IMR-90 (cell line): ENCODE measurements at places on chromosomes 3 and 15. TPM values are rescaled to one million over a fixed set of nuclear protein-coding genes. Genes with fewer than 3 reads are reported as not detected.

GRCh38 chr3:16400106-16400931 is 113.2 kb downstream of the RFTN1 start:
- peak overlapping the region; percentile 61; the same call in 1 of the 2 replicates for H3K27ac ChIP-seq
- no peak for DNase-seq
- H3K36me3 ChIP-seq: peaks cover 7% of the 10 kb centered on the region; the same call in 1 of the 2 replicates
- H3K4me1 ChIP-seq: peaks cover 35% of the 10 kb centered on the region
- H3K27me3 ChIP-seq: no peaks in the 10 kb centered on the region
- H3K4me3 ChIP-seq: no peak overlapping the region

GRCh38 chr3:85342915-85343314 is 384.1 kb downstream of the CADM2 start:
- H3K27ac ChIP-seq: no peak overlapping the region
- H3K4me3 ChIP-seq: no peak overlapping the region
- DNase-seq: no peak
- H3K4me1 ChIP-seq: no peaks in the 10 kb centered on the region
- no peaks in the 10 kb centered on the region for H3K36me3 ChIP-seq

GRCh38 chr3:190586631-190587011 is 72.7 kb downstream of the IL1RAP start:
- H3K4me3 ChIP-seq: no peak overlapping the region
- H3K27ac ChIP-seq: peak overlapping the region; percentile 26; the same call in 1 of the 2 replicates
- no peaks in the 10 kb centered on the region for H3K27me3 ChIP-seq
- no peaks in the 10 kb centered on the region for H3K36me3 ChIP-seq
- peak; percentile 62 for DNase-seq

The CCR1 gene
- not detected in 2 replicates for total RNA-seq

GRCh38 chr3:143832433-143832832 is 15.8 kb downstream of the SLC9A9 start:
- H3K4me1 ChIP-seq: no peaks in the 10 kb centered on the region
- H3K27ac ChIP-seq: no peak overlapping the region
- H3K36me3 ChIP-seq: no peaks in the 10 kb centered on the region
- peak; percentile 30 for DNase-seq
- H3K4me3 ChIP-seq: no peak overlapping the region

The GOLGA8S gene
- total RNA-seq: under 0.01 TPM in 2 replicates

- H3K4me1 ChIP-seq: peaks cover 24% of the 10 kb centered on the region
- H3K36me3 ChIP-seq: no peaks in the 10 kb centered on the region
- H3K27me3 ChIP-seq: no peaks in the 10 kb centered on the region
- H3K4me3 ChIP-seq: no peak overlapping the region
Observed at GRCh38 chr15:80613762-80614365, 81.2 kb upstream of the ABHD17C start.

DNA sequence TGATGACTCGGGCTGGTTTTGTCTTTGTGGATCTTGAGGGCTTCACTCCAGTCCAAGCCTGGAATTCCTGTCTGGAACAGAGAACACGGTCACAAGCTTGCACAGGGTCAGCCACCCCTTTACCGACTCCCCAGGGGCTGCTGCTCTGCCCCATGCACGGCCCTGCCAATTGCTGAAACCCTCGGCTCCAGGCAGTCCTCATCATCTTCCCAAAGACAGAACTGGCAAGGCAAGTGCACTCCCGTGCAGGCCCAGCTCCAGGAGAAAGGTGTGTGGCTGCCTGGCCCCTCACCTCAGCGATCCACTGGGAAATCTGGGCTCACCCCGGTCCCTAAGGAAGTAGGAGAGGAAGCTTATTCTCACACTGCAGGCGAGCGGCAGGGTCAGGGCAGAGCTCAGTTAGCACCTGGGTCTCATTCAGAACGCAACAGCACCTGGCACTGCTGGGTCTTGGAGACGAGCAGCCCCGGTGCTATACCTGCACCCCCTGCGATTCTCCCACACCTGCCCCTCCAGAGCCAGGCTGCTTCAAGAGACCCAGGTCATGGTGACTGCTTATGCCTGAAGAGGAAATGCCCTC is 7.2 kb downstream of the MAP6D1 start:
- H3K4me1 ChIP-seq: peaks cover 2% of the 10 kb centered on the region
- no peak for DNase-seq
- no peaks in the 10 kb centered on the region for H3K27me3 ChIP-seq
- no peak overlapping the region for H3K4me3 ChIP-seq
- H3K36me3 ChIP-seq: peaks cover 10% of the 10 kb centered on the region

DNA sequence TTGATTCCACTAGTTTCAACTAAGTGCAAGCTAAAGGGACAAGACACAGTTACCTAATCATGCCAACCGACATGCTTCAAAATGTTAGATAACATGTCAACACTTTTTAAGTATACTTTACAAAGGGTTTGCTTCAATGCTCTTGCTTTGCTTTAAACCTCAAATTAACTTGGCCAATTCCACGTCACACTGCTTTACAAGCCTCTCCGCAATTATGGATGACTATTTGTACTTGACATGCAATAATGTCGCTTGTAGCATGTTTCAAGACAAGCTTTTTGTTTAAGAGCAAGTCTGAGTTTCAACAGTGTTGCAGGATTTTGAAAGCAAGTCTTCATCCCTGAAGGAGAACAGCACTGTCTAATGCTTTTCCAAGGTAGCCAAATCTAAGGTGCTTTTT is 86.9 kb downstream of the CNTN3 start:
- DNase-seq: no peak
- H3K27ac ChIP-seq: no peak overlapping the region
- no peaks in the 10 kb centered on the region for H3K27me3 ChIP-seq
- H3K36me3 ChIP-seq: no peaks in the 10 kb centered on the region

The MYD88 gene
- total RNA-seq: 9.3 and 10.8 TPM in 2 replicates

GRCh38 chr3:183006396-183007002 is 26.2 kb upstream of the DCUN1D1 start:
- H3K27ac ChIP-seq: no peak overlapping the region
- H3K36me3 ChIP-seq: no peaks in the 10 kb centered on the region
- peaks cover 13% of the 10 kb centered on the region; the same call in 1 of the 2 replicates for H3K4me1 ChIP-seq

The LAMB2 gene
- 179 and 213 TPM in 2 replicates for total RNA-seq

GRCh38 chr3:146637871-146638270 is 32.7 kb upstream of the PLSCR5 start:
- no peak overlapping the region for H3K27ac ChIP-seq
- no peaks in the 10 kb centered on the region for H3K36me3 ChIP-seq
- no peaks in the 10 kb centered on the region for H3K4me1 ChIP-seq
- H3K4me3 ChIP-seq: no peak overlapping the region

GRCh38 chr3:64824394-64824909 is 136.7 kb upstream of the ADAMTS9 start:
- no peak overlapping the region for H3K4me3 ChIP-seq
- H3K36me3 ChIP-seq: no peaks in the 10 kb centered on the region
- H3K27me3 ChIP-seq: no peaks in the 10 kb centered on the region
- H3K4me1 ChIP-seq: no peaks in the 10 kb centered on the region; the same call in 1 of the 2 replicates
- no peak for DNase-seq

DNA sequence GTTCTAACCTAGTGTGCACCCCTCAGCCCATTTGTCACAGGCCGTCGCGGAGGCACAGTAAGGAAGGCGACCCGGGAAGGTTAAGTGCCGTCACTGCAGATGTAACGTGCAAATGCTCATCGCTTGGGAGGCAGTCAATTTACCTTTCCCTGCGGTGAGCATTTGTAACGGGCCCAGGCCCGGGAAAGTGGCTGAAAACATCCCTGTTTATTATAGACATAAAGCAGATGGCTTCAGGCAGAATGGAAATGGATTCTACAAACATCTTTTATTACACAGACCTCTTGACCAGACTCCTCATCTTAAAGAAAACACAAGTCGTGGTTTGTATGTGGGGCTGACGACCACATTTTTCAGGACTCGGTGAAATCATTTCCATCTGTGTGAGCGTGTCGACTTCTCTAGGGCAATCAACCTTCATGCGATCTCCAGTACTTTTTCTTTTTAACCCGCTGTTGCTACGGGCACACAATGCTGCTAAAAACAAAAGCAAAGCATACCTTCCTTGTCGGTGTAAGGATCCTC is 43.6 kb downstream of the NMNAT3 start:
- no peaks in the 10 kb centered on the region for H3K27me3 ChIP-seq
- H3K36me3 ChIP-seq: no peaks in the 10 kb centered on the region
- no peak overlapping the region for H3K27ac ChIP-seq
- no peak for DNase-seq
- no peaks in the 10 kb centered on the region for H3K4me1 ChIP-seq

The RBM6 gene
- 38.5 and 40.8 TPM in 2 replicates for total RNA-seq

- DNase-seq: no peak
- H3K27ac ChIP-seq: no peak overlapping the region
- H3K4me3 ChIP-seq: no peak overlapping the region
- H3K36me3 ChIP-seq: no peaks in the 10 kb centered on the region
- H3K4me1 ChIP-seq: peaks cover 2% of the 10 kb centered on the region; the same call in 1 of the 2 replicates
Observed at GRCh38 chr15:65369651-65370050, 8.2 kb downstream of the IGDCC3 start.

DNA sequence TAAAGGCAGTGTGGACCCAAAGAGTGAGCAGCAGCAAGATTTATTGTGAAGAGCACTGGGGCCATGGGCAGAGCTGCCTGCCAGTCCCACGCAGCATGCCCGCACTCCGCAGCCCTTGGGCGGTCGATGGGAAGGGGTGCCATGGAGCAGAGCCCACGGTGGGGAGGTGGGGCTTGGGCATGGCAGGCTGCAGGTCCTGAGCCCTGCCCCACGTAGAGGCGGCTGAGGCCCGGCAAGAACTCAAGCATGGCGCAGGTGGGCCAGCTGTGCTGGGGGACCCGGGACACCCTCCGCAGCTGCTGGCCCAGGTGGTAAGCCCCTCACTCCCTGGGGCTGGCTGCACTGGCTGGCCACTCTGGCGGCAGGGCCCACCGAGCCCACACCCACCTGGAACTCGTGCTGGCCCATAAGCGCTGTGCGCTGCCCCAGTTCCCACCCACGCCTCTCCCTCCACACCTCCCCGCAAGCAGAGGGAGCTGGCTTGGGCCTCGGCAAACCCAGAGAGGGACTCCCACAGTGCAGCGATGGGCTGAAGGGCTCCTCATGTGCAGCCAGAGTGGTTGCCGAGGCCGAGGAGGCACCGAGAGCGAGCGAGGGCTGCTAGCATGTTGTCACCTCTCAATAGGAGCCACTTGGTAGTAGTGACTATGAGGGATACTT is 1218.8 kb upstream of the EPHA6 start:
- no peaks in the 10 kb centered on the region for H3K4me1 ChIP-seq
- no peak for DNase-seq
- no peaks in the 10 kb centered on the region for H3K36me3 ChIP-seq
- no peak overlapping the region for H3K27ac ChIP-seq

DNA sequence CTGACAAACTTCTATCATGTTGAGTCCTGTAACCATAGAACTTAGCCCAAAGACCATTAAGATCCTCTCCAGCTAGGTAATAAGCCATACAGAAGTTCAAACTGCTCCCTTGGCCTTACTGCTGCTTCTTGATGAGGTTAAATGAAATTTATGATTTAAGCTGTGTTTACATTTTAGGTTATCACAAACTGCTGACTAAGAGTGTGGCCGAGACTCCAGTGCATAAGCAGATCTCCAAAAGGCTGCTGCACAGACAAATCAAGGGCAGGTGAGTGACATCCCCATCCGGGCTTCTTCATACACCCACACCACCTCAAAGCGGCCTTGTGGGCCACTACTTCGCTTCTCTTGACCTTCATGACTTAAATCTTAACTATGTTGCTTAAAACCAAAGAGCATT is 39.0 kb downstream of the KIF7 start:
- no peak for DNase-seq
- H3K4me1 ChIP-seq: no peaks in the 10 kb centered on the region
- H3K27ac ChIP-seq: no peak overlapping the region
- no peaks in the 10 kb centered on the region for H3K27me3 ChIP-seq
- no peak overlapping the region for H3K4me3 ChIP-seq

DNA sequence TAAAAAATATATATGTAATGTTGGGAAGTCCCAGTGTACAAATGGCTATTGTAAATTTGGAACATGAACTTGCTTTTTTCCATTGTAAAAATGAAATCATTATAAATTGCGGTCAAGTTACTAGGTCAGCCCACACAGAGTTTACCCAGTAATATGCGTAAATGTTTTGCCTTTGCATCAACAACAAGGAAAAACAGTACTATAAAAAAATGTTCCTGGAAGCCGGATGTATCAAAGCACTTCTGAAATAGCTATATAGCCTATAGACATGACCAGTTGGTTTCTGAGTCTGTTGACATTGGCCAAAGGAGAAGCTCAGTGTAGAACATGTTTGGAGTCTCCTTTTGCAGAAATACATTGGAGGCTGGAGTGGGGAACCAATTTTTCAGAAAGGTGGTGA is 23.2 kb downstream of the CTNNB1 start:
- H3K4me3 ChIP-seq: no peak overlapping the region
- peaks cover 25% of the 10 kb centered on the region for H3K36me3 ChIP-seq
- no peak for DNase-seq
- H3K4me1 ChIP-seq: peaks cover 14% of the 10 kb centered on the region
- H3K27ac ChIP-seq: no peak overlapping the region

DNA sequence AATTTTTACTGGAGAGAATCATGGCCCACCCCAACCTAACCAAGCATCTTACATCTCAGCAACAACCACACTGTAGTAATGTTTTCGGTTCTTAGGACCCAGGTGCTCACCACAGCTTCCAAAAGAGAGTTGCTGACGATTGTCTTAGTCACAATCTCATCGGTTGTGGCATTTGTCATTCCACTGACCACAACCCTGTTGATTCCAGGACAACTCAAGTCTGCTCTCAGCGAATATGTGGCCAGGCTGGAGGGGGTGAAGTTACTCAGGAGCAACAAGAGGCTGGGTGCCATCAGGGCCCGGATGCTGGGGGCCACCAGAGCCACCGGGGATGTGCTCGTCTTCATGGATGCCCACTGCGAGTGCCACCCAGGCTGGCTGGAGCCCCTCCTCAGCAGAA is 25.9 kb downstream of the GALNT15 start:
- H3K36me3 ChIP-seq: peaks cover 69% of the 10 kb centered on the region
- no peak overlapping the region for H3K27ac ChIP-seq
- H3K27me3 ChIP-seq: no peaks in the 10 kb centered on the region
- H3K4me1 ChIP-seq: peaks cover 11% of the 10 kb centered on the region; the same call in 1 of the 2 replicates

The CHL1 gene
- total RNA-seq: 1.6 and 2.2 TPM in 2 replicates

DNA sequence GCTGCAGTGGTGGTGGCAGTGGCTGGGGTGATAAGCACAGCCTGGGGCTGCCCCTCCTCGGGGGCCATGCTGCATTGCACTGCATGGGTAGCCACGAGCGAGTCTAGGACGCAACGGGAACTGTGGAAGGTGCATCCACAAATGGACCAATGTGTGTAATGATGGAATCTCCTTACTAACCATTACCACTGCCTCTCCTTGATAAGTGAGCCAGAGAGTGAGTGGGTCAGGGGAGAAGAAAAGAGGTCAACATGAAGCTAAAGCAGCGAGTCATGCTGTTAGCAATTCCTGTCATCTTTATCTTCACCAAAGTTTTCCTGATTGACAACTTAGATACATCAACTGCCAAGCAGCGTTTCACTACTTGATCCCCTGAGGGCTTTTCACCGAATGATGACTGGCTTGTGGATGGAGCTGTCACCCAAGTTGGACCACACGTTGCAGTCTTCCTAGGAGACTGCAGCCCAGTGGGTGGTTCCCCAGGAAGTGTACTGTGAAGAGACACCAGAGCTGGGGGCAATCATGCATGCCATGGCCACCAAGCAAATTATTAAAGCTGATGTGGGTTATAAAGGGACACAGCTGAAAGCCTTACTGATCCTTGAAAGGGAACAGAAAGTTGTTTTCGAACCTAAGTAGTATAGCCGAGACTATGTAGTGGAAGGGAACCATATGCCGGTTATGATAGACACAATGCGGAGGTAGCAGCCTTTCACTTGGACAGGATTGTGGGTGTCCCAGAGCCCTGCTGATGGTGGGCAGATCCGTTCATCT is 20.6 kb downstream of the SAMD7 start:
- H3K36me3 ChIP-seq: no peaks in the 10 kb centered on the region
- no peak for DNase-seq
- peaks cover 23% of the 10 kb centered on the region for H3K27me3 ChIP-seq
- H3K27ac ChIP-seq: no peak overlapping the region

- H3K36me3 ChIP-seq: no peaks in the 10 kb centered on the region
- peaks cover 13% of the 10 kb centered on the region for H3K4me1 ChIP-seq
- H3K27ac ChIP-seq: no peak overlapping the region
- DNase-seq: no peak
Observed at GRCh38 chr3:16075647-16076046, 98.8 kb upstream of the GALNT15 start.

The CAV3 gene
- 0.28 and 0.36 TPM in 2 replicates for total RNA-seq
